ENCODE measurements at places on chromosomes 11 and 22.

- no peak for DNase-seq
These were observed 1074.9 kb downstream of the FAM181B start for GRCh38 chr11:81658722-81659121.

GRCh38 chr22:44398856-44399837 is 86.4 kb upstream of the SHISAL1 start:
- DNase-seq = no peak

GRCh38 chr11:108766596-108767173 is 101.8 kb downstream of the DDX10 start:
- no peak for DNase-seq

GRCh38 chr11:76234416-76235232 is 28.3 kb upstream of the WNT11 start:
- no peak for DNase-seq

GRCh38 chr11:221539-221938 is 14.0 kb downstream of the RIC8A start:
- no peak for DNase-seq

- DNase-seq = no peak
These were observed 4.0 kb downstream of the FTH1 start for GRCh38 chr11:61963282-61964057.

DNA sequence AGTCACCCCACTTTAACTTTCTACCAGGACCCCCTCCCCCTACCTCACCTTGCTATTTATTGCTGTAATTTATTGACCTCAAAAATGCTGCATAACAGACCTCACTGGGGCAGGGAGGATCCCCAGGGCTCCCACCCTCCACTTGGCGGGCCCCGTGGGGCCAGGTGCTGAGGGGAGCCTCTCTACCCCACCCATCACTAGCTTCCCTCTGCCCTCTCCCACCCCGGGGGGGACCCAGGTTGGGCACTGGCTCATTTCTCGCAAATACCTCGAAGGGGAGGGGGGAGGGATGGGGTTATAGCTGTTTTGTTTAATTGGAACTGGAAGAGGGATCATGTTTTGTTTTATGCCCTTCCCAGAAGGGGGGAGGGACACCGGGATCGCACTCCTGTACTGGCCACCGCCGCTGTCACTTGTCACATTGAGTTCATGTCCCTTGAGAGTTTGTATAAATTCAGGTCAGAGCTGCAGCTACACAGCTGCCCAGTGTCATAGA is 16.3 kb upstream of the TMEM191C start:
- DNase-seq = no peak

DNA sequence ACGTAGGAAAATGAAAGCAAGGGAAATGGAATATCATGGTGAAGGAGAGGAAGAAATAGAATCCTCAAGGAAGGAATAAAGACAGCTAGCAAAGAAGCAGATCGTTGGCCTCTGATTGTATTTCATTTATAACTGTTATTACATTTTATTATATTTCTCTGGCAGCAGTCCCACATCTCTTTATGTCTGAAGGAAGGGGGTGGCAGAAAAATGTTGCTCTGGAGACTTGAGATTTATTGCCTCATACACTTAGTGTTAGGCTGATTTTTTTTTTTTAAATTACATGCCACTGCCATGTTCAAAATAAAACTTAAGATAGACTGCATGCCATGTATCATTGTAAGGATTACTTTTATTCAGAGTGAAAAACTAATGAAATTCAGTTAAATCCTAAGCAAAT is 971.7 kb upstream of the CHORDC1 start:
- DNase-seq = no peak

- no peak for DNase-seq
These were observed 2.7 kb downstream of the MB start for GRCh38 chr22:35614404-35614803.

- no peak for DNase-seq
These were observed 7.8 kb downstream of the KIRREL3 start for GRCh38 chr11:126992804-126993111.

GRCh38 chr22:29641042-29641699 is 37.7 kb downstream of the NF2 start:
- no peak for DNase-seq

GRCh38 chr22:17085277-17086181 is 729 bp downstream of the IL17RA start:
- DNase-seq = peak; percentile 14

GRCh38 chr11:116488836-116489389 is 283.9 kb downstream of the BUD13 start:
- DNase-seq = no peak

DNA sequence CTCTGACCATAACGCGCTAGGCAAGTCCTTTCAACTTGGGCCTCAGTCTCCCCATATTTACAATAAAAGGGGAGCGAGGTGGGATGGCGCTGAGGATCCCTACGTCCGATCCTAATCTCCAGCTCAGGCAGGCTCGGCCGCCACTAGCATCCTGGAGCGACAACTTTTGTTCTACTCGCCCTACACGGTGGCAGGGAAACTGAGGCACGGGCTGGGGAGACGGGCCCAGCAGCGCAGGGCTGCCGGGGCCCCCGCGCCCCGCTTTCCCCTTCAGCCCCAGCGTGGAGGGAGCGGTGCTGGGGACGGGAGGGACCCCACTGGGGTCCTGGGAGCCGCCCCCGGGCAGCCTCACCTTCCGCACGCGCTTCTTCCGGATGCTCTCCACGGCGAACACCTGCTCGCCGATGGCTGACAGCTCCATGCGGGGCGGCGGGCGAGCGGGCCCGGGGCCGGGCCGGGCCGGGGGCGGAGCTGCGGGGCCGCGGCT is 413 bp downstream of the CBX7 start:
- no peak for DNase-seq

DNA sequence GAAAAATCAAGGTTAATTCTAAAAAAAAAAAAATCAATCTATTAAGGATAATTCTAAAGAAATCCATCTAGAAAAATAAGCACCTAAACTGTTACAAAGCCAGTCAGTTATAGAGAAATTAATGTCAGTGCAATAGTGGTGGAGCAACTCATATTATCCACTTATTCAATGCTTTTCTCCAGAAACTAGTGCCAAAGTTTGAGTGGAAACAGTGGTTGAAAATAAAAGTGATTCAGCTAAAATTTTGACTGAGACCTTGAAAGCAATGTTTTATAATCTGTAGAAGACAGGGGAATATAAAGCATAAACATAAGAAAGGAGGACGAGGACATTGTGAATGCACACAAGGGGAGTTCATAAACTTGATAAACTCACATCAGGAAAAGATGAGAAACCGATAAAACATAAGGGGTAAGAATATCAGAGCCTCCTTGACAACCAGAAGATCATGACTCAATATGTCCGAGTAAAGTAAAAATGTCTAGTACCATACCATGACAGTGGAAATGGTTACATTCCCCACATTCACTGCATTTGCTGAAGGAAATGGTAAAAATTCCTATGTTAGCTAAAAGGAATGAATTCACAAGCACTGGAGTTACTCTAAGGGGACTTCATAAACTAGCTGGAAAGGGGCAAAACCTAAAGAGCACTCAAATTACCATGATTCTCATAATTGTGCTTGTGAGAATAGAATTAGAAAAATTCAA is 58.7 kb upstream of the SLC5A12 start:
- no peak for DNase-seq

DNA sequence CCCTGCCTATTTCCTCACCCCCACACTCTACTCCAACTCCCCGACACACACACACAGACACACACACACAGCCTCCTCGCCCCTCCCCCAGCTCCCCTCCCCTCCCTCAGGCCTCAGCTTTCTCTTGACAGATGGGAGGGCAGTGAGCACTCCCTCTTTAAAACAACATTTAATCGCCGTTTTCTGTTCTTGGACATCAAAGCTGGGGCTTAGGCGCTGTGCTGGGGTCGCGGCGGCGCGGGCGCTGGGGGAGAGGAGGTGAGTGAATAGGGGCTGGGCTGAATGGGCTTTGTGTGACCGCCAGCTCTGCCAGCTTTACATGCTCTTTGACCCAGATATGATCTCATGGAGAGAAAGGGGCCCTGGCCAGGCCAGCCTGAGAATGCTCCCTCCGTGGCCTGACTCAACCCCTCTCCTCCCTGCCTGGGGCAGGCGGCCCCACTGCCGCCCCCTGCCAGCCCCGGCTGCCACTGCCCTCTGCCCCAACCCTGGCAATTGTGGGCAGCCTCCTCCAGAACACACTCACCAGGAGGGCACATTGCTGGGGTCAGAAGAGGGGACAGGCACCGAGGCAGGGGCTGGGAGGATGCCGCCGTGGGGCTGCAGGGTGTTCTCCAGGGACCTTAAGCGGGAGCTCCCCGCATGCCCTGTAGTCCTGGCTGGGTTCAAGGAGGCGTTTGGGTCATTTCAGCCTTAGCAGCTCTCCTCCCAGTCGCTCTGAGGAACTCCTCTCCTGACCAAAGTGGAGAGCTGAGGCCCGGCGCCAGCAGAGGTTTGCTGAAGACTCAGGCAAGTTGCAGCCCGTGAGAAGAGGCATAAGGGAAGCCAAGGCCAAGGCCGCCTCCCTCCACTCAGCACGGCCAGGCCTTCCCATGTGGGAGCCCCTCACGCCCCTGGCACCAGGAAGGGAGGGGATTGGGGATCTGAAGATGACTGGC is 38.3 kb upstream of the NNMT start:
- DNase-seq = no peak

GRCh38 chr11:16180868-16181267 is 175.5 kb downstream of the SOX6 start:
- DNase-seq = no peak

GRCh38 chr22:28783786-28784671 is 11.5 kb downstream of the CCDC117 start:
- no peak for DNase-seq

DNA sequence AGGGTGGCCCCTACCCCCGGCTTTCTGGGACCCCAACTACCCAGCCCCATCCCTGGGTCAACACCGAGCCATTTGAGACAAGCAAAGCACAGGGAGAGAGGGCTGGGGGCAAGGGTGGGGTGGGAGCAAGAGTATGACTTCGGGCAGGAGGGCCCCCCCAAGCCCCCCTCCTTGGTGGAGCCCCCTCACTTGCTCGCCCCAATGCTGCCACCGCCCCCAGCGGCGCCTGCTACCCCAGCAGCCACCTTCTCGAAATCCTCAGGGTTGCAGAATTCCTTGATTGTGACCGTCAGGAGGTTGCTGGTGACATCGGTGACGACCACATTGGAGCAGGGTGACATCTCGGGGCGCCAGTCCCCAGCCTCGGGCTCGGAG is 6.0 kb downstream of the CBX6 start:
- DNase-seq = no peak

GRCh38 chr11:102599642-102600261 is 25.4 kb downstream of the MMP20 start:
- peak; percentile 48 for DNase-seq

DNA sequence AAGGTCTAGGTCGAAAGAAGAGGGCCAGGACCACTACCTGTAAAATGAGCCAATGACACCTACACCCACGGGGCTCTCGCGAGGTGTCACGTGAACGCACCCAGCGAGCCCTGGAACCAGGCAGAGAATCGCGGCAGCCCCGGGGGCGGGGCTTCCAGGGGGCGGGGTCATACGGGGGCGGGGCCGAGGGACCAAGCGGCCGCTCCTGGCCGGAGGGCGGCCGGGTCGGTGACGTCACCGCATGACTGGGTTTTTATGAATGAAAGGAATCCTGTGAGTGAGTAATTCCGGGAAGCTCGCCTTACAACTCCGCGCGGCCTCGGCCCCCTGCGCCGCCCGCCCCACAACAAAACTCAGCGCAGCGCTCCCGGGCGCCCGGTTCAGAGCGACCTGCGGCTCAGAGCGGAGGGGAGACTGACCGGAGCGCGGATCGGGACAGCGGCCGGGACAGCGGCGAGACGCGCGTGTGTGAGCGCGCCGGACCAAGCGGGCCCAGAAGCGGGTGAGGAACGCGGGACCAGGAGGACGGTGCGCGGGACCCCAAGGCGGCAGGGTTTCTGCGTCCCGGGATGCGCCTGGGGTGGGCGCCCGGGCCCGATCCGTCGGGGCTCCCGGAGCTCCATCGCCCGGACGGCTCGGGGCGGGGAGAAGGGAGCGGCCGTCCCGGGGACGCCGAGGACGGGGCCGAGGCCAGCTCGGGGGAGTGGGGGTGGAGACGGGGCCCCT is at the start of gene MAFF:
MAFF (plus strand) TSS at position 284 of the 726 bp plus-strand sequence. CDS start 11,860 bp downstream, outside the sequence.
- DNase-seq = peak; percentile 90

DNA sequence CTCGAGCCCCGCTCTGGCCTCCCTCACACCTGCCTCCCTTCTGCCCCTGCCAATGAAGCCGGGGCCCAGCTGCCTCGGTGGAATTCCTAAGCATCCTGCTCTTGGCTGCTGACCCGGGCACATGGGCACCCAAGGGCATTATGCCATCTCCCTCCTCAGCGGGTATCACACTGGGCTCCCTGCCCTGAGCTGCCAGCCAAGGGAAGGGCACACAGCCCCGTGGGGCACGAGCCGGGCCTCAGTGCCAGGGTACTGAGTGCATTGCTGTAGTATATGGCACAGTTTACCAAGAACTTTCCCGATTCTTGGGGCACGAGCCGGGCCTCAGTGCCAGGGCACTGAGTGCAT is 43.8 kb upstream of the JAM3 start:
- DNase-seq = no peak

- DNase-seq = no peak
These were observed 52.6 kb downstream of the TCF20 start for GRCh38 chr22:42217752-42218280.

- DNase-seq = no peak
These were observed 24.8 kb downstream of the WNT7B start for GRCh38 chr22:45952151-45952550.

All from T-helper 2 cell treated with Interferon-gamma antibody and Interleukin-4, amounts not matched to agents 5 μg/mL and 100 μg/mL, for 36 hours (primary cell).